ENCODE measurements at places on chromosomes 1 and 21. TPM values are rescaled to one million over a fixed set of nuclear protein-coding genes. Genes with fewer than 3 reads are reported as not detected.

GRCh38 chr1:10781137-10781536 is 15.3 kb downstream of the CASZ1 start:
- no peak for DNase-seq

- no peak for DNase-seq
Measured at GRCh38 chr1:236207121-236207520, 64.8 kb downstream of the GPR137B start.

GRCh38 chr1:110265186-110265585 is 55.1 kb downstream of the KCNC4 start:
- DNase-seq, result no peak

The HTR6 gene
- total RNA-seq, result not detected

GRCh38 chr1:155569988-155570592 is 7.5 kb upstream of the ASH1L start:
- no peak for DNase-seq

The PDE4DIP gene
- 56.4 TPM for total RNA-seq

The GBP2 gene
- 66.9 TPM for total RNA-seq

DNA sequence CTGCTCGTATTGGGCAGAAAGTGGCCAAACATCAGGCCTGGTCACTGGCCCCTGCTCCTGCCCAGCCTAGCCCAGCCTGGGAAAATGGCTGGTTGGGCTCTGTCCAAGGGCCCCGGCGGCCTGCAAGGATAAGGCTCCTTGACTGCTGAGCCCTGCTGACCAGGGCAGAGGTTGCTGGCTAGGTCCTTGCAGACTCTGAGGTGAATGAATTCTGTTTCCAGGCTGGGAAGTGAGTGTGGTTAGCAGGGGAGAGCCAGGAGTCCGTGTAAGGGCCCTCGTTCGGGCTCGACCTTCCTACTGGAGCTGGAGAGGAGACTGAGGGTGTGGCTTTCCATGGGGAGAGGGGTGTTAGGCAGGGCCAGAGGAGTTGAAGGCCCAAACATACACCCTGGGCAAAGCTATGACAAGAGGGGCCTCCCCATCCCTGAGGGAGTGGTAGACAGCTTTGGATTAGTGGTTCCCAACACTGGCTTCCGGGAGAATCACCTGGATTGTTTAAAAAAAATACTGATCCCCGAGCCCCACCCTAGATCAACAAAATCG is 20.6 kb downstream of the CSF1 start:
- peak; percentile 25 for DNase-seq

DNA sequence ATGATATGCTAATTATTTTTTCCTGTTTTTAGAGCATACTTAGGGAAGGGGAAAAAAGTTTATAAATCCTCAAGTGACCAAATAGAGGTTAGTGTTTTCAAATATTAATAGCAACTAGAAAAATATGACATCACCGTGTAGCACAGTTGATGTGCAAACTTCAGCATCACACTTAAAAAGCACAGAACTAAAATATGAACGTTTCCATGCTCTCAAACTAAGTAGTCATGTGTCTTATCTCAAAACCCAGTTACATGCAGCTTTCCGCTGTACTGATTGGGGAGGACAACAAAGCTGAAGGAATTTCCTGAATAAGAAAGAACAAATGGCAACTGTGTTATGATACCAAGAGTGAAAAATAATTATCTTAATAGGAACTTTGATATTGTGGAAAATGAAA is 903.7 kb downstream of the ADGRL2 start:
- no peak for DNase-seq

The FOXD3 gene
- total RNA-seq, result 0.63 TPM

DNA sequence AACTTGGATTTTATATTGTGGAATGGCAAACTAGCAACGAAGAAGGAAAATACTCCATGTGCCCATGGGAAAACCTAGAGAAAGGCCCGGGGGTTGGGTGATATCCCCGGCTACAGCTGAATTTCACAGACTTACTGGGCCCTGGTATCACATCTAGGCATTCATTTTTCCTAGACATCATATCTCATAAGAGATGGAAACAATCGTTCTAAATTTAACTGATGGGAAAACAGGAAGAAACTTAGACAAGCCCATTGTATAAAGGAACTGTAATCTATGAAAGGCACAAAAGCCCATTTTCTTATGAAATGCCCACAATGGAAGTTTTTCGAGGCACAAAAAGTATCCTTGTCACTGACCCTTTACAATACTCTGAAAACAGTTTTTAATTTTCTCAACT is 407.9 kb upstream of the LYPLAL1 start:
- DNase-seq, result no peak

- no peak for DNase-seq
Measured at GRCh38 chr1:46030876-46031660, 101.4 kb downstream of the PIK3R3 start.

- DNase-seq, result no peak
Measured at GRCh38 chr1:159469921-159470533, 30.5 kb downstream of the OR10J1 start.

- DNase-seq, result no peak
Measured at GRCh38 chr1:215661033-215661432, 93.9 kb downstream of the KCTD3 start.

The MRPS21 gene
- total RNA-seq, result 35.7 TPM

The AQP10 gene
- total RNA-seq, result 0.37 TPM

DNA sequence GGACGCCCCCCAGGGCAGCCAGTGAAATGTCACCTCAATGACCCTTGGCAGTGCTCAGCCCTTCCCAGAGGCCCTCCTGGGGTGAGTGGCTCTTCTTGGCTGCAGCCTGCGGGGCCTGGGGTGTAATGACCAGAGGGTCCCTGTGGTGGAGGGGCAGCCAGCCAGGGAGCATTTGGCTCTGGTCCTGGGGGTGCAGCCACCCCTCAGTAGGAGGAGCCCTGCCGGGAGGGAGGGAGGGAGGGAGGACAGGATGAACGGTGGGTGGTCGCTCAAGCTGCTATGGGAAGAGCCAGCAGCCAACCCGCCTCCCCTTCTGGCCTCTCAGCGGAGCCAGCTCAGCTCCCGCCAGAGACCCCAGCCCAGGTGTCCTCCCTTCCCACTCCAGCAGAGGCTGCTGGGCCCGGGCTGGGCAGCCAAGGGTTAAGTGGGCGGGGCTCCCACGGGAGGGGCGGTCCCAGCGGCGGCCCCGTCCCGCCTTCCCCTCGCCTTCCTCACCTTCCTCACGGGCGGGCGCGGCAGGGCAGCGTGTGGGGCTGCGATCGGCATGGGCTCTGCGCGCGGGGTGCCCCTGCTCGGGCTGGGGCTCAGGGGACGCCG is 9.0 kb upstream of the PLCH2 start:
- DNase-seq, result no peak

The DTL gene
- total RNA-seq, result 0.60 TPM

All from omental fat pad (tissue), 4 donors.